Smooth muscle cell of the coronary artery (primary cell): ENCODE measurements at places on chromosomes 3 and 15. TPM values are rescaled to one million over a fixed set of nuclear protein-coding genes. Genes with fewer than 3 reads are reported as not detected.

Gene CYP19A1
- 0.30 and 28.5 TPM in 2 replicates for total RNA-seq

Gene DUSP7
- 3.0 and 8.2 TPM in 2 replicates for total RNA-seq

Gene CCDC191
- 1.4 and 3.3 TPM in 2 replicates for total RNA-seq

Gene IGF2BP2
- total RNA-seq, result 12.0 and 29.1 TPM in 2 replicates

Gene KNG1
- not detected in 2 replicates for total RNA-seq

Gene TM4SF18
- total RNA-seq, result 0.15 and 2.5 TPM in 2 replicates

Gene OR5K2
- not detected in 2 replicates for total RNA-seq

Gene CHST2
- 8.2 and 16.7 TPM in 2 replicates for total RNA-seq

Gene DNAH12
- under 0.01 TPM in 2 replicates for total RNA-seq

Gene LRTM1
- not detected in 2 replicates for total RNA-seq

Gene AGTR1
- 1.9 TPM in 1 of 2 replicates, not detected in the other for total RNA-seq

Gene ACTRT3
- 3.3 and 3.5 TPM in 2 replicates for total RNA-seq

Gene DAZL
- not detected in 2 replicates for total RNA-seq

Gene ANKRD63
- total RNA-seq, result not detected in 2 replicates

Gene SERPINI1
- total RNA-seq, result 0.68 and 1.4 TPM in 2 replicates

Gene CFAP92
- total RNA-seq, result not detected in 2 replicates

Gene GAP43
- total RNA-seq, result 0.70 and 5.1 TPM in 2 replicates

Gene PRSS50
- not detected in 2 replicates for total RNA-seq

Gene ITGB5
- total RNA-seq, result 339 and 499 TPM in 2 replicates

Gene C2CD4B
- total RNA-seq, result 0.12 and 0.68 TPM in 2 replicates

Gene LYZL4
- total RNA-seq, result 0.23 TPM in 1 of 2 replicates, not detected in the other

Gene MAGI1
- 25.5 and 35.1 TPM in 2 replicates for total RNA-seq

Gene CSPG5
- total RNA-seq, result 0.12 and 0.15 TPM in 2 replicates

Gene ZNF385D
- 0.08 and 0.47 TPM in 2 replicates for total RNA-seq

Gene ALPK3
- total RNA-seq, result 0.12 and 7.7 TPM in 2 replicates

Gene DUOX1
- total RNA-seq, result 0.08 and 0.59 TPM in 2 replicates

Gene CTXN2
- not detected in 2 replicates for total RNA-seq

Gene SLC15A2
- 0.15 and 1.3 TPM in 2 replicates for total RNA-seq

Gene LOXL1
- total RNA-seq, result 126 and 130 TPM in 2 replicates

Gene TRIM42
- total RNA-seq, result not detected in 2 replicates

Gene MAPK6
- total RNA-seq, result 24.8 and 48.3 TPM in 2 replicates

Gene ZNF80
- total RNA-seq, result not detected in 2 replicates

Gene LYSMD2
- 0.70 and 1.7 TPM in 2 replicates for total RNA-seq

Gene OCA2
- not detected in 2 replicates for total RNA-seq

Gene HYAL2
- 63.8 and 67.0 TPM in 2 replicates for total RNA-seq

Gene MUC4
- total RNA-seq, result not detected in 2 replicates

Gene CCDC33
- 0.60 TPM in 1 of 2 replicates, not detected in the other for total RNA-seq

Gene TM4SF4
- 1.2 TPM in 1 of 2 replicates, not detected in the other for total RNA-seq

Gene EXD1
- not detected in 2 replicates for total RNA-seq

Gene SCAANT1
- total RNA-seq, result not detected in 2 replicates

Gene XYLB
- total RNA-seq, result 2.3 and 10.2 TPM in 2 replicates

Gene CELSR3
- total RNA-seq, result 0.35 and 0.45 TPM in 2 replicates

Gene NEK10
- 6.5 and 35.3 TPM in 2 replicates for total RNA-seq

Gene RFX7
- total RNA-seq, result 1.2 and 3.0 TPM in 2 replicates

Gene PROK2
- not detected in 2 replicates for total RNA-seq

Gene CCDC51
- 20.8 and 28.3 TPM in 2 replicates for total RNA-seq
